ENCODE measurements at places on chromosomes 7 and 10.

GRCh38 chr7:116633131-116633988, 38.6 kb upstream of the MET start:
- DNase-seq: no peak

GRCh38 chr7:39133088-39133487, 155.4 kb downstream of the POU6F2 start:
- no peak for DNase-seq

DNA sequence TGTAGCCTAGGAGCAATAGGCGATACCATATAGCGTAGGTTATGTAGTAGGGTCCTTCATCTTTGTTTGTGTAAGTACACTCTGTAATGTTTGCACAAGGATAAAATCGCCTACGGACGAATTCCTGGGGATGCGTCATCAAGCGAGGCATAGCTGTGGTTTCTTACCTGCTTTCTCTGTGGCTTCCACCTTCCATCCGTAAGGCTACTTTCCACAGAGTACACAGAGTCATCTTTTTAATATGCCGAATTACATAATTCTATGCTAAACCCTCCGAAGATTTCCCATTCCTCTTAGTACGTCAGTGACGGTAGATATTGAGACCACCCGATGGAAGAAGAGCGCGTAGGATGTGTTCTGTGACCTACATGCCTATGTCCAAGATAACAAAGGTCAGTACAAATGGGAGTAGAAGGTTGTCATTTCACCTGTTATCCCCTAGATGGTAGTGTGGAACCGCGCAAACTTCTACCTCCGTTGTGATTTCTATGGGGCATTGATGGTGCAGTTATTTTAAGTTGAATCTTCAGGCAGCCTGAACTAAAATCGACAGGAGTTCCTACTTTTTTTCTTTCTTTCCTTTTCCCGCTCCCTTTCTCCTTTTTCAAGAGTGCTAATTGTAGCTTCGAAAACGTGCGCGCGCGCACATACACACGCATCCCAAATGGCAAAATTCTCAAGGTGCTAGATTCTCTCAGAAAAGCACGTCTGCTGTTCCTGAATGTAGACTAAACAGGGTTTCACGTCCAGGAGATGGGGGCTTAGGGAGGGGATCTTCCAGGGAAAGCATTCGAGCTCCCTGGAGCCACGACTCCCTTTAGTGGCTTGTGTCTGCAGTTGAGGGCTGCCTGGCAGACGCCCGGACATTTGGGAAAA, 111.7 kb upstream of the MBL2 start:
- DNase-seq: peak; percentile 1

GRCh38 chr10:63260860-63261251, 127.7 kb downstream of the NRBF2 start:
- DNase-seq: no peak

DNA sequence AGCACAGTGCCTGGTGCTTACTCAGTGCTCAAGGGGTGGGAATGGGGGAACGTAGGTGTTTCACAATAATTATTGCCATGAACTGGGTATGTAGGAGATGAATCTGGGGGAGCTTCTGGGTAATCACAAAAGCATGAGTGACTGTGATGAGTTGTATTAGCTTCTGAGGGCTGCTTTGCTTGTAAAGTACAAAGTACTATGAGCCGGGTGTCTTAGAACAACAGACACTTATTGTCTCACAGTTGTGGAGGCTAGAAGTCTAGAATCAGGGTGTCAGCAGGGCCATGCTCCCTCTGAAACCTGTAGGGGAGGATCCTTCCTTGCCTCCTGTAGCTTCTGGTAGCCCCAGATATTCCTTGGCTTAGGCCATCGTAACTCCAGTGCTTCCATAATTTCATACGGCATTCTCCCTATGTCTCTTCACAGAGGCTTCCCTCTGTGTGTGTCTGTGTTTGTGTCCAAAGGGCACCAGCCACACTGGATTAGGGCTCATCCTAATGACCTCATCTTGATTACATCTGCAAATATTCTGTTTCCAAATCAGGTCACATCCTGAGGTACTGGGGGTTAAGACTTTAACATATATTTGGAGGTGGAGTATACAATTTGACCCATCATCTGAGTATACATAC, 84.8 kb upstream of the AGBL3 start:
- DNase-seq: no peak

- no peak for DNase-seq
Observed at GRCh38 chr10:65788271-65788670, 1137.6 kb upstream of the LRRTM3 start.

- DNase-seq: no peak
Observed at GRCh38 chr7:158861004-158861787, 4.8 kb downstream of the DYNC2I1 start.

GRCh38 chr7:154868921-154869320, 134.0 kb downstream of the PAXIP1 start:
- no peak for DNase-seq

DNA sequence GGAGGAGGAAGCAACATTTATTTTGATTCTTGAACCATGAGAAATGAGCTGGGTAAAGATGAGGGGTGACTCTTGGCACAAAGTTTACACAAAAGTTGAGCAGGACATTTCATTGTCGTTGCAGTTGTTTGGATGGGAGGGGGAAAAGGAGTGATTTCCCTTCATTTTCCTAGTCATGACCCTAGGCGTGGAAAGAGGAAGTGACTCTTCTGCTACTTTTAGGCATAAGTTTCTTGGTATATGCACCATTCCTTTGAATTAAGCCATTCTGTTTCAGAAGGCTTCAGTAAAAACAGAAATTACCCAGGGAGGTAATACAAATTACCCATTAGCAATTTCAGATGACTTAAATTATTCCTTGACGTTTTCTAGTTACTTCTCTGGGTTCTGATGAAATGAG, 113.9 kb upstream of the FAM171A1 start:
- no peak for DNase-seq

GRCh38 chr7:34075523-34076370, 170.4 kb downstream of the BMPER start:
- DNase-seq: no peak

DNA sequence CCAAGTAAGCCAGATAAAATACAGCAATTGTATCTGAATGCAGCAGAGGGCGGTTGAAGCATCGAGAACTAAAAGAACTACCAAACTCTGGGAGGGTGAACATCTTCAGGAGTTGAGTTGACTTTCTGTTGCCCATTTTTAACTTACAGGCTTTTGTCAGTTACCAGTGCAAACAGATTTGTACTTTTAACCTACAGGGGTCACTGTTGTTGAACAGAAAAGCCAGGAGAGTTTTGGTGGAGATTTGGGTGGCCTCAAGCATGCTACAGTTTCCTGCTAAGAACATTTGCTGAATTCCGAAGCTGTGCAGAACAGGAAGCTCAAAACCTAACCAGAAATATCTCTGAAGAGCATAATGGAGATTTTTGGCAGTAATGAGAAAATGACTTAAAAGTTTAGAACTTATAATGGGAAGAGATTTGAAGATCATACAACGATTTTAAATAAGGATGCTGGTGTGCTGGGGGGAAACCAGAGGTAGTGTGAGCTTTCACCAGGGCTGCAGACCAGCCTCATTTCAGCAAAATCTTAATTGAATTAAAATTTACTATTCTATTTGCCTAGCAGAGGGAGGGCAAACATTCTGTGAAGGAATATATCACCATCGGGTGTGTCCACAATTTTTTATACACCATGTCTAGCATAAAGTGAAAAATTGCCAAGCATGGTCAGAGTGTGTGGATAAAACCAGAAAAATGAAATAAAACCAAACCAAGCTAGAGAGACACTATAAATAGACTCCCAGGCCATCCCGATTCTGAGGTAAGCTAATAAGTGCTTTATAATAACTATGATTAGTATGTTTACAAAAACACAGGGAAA, 208.6 kb upstream of the CCDC6 start:
- no peak for DNase-seq

GRCh38 chr10:73032536-73032935, 64.1 kb downstream of the P4HA1 start:
- DNase-seq: no peak

- DNase-seq: no peak
Observed at GRCh38 chr7:25260862-25261494, 32.7 kb upstream of the NPVF start.

GRCh38 chr7:145797507-145797906, 319.1 kb upstream of the CNTNAP2 start:
- no peak for DNase-seq

GRCh38 chr10:111650088-111650487, 533.5 kb downstream of the GPAM start:
- no peak for DNase-seq

DNA sequence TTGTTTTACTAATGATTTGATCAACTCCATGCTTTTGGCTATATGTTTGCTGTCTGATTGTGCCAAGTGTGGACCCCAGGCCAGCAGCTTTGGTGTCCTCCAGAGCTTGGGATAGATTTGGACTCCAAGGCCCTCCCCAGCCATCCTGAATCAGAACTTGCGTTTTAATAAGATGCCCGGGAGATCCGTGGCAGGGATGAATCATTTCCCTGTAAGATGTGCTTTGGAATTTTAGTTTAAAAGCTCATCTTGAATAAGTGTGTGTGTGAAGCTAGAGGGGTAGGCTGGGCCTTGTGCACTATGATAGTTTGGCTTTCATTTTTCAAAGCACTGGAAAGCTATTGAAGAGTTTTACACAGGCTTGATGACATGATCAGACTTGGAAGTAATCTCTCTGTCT, 66.2 kb upstream of the SDK1 start:
- DNase-seq: no peak

- no peak for DNase-seq
Observed at GRCh38 chr7:136389933-136390332, 412.8 kb upstream of the MTPN start.

DNA sequence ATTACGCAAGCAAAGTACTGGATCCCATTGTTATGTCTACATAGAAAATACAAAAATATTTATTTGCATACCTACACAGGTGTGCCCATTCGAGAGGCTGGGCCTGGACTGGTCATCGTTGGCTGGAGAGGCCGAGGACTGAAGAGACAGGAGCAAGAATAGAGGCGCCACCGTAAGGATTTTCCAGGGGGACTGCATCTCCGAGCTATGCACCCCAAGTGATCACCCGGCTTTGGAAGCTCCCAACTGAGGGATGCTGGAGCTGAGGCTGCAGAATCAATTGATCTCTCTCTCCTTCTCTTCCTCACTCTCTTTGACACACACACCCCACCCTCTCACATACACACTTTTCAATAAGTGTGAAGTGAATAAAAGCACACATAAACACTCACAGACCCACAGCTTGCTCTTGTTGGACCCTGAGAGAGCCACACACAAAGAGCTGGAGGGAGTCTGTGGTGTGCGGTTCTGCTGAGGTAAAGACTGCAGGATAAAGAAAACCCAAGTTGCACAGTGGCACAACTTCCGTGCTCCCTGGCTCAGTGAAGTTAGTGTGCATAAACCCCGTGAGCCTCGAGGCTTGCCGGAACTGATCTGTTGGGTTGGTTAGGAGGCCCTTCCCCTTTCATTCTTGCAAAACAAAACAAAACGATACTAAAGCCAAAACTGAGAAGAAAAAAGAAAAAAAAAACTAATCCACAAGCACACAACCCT, at the start of gene AOAH:
AOAH (minus strand) TSS at position 544 of the 714 bp plus-strand sequence; CDS start at position 198, 346 bp downstream.
- DNase-seq: peak; percentile 55

Data from stimulated activated CD4-positive, alpha-beta T cell treated with anti-CD3 and anti-CD28 coated beads, Interleukin-2, amount 100 ng/mL, for 48 hours (primary cell).